NCI-H69 (cell line): ENCODE measurements at places on chromosomes 6 and 20.

GRCh38 chr6:6580225-6580856 is 8.2 kb upstream of the LY86 start:
- DNase-seq: no peak

DNA sequence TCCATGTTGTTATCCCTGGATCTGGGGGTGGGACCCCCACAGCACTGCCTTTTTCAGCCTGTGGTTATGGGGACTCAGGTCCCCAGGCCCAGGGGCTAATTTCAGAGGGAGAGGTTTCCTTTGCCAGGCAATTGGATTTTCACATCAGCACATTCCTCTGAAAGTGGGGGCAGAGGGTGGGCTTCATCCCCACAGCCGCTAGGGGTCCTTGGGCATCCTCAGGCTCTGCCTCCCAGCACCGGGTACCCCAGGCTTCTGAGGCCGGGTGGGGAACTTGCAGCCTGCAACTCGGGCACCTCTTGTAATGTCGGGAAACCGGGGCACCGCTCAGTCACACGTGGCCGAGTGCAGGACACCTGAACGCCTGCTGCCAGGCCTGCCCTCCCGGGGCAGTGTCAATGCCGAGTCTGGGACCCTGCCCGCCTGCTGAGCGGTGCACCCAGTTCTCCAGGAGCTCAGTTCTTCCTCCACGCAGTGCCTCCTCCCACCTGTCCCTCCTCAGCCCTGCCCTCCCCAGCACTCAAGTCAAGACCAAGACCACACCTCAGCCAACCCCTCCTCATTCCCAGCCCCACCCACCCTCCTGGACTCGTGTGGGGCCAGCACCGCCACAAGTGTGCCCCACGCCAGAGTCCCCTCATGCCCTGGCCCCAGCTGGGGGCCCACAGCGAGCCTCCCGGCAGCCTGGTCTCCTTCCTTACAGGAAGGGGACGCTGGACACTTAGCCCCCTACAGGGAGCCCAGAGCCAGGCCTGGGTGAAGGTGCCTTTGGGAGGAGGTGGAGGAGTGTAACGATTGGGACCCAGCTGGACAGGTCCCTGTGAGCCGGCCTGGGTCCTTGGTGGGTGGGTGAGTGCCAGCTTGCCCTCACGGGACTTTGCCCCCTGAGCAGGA is 8.8 kb upstream of the CHRNA4 start:
- DNase-seq: no peak

GRCh38 chr6:153435787-153436186 is 304.7 kb upstream of the RGS17 start:
- no peak for DNase-seq

DNA sequence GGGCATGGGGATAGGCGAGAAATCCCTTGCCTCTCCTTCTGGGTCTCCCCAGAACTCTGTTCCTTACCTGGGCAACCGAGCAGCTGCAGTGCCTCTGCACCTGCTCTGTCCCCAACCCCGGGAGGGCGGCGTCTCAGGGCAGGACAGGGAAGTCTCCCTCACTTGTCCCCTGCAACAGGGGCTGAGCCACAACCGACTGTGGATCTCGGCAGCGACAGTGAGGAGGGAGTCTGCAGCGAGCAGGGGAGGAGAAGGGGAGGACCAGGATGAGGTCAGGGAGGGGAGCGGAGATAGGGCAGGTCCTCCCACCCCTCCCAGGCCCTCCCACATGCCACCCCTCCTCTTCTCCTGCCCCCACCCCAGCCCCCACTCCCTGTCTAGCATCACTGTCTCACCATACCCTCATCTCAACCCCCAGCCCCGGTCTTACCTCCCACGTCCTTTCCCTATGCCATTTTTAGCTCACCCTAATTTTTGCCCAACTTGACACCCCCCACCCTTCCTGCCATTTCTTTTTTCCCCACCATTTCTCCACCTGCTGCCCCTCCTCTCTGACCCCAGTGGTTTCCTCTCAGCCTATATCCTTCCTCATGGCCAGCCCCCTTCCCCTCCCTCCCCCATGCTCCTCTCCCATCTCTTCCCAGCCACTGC is at the start of gene TNXB:
Gene TNXB, minus strand, starts transcription at position 225 of the 651 bp plus-strand sequence. CDS start 11,140 bp downstream, outside the sequence.
- DNase-seq: no peak

- DNase-seq: peak; percentile 42
Measured at GRCh38 chr6:107956586-107957307, 1.3 kb downstream of the SEC63 start.
